ENCODE measurements at places on chromosomes 4 and X. TPM values are rescaled to one million over a fixed set of nuclear protein-coding genes. Genes with fewer than 3 reads are reported as not detected.

The BTK gene
- total RNA-seq = 0.13 TPM

The APELA gene
- not detected for total RNA-seq

The RNF175 gene
- total RNA-seq = not detected

The TMEM33 gene
- 58.5 TPM for total RNA-seq

The IRS4 gene
- not detected for total RNA-seq

DNA sequence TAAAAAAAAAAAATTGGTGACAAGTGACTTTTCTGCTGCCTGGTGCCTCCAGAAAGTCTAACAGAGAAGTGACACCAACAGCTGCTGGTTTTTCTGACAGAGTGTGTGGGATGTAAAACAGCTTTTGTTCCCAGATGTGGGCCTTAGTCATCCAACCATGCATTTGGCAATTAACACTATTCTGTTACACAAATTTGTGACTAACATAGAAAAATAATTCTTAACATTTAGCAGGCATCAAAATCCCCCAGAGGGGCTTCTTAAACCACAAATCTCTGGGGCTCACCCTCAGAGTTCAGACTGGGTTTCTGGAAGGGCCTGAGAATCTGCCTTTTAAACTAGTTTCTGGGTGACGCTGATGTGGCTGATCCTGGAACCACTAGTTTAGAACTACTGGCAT is 100.5 kb upstream of the PCDH7 start:
- H3K27ac ChIP-seq = no peak overlapping the region
- no peaks in the 10 kb centered on the region for H3K27me3 ChIP-seq
- no peak for DNase-seq
- no peak overlapping the region for H3K4me3 ChIP-seq
- H3K4me1 ChIP-seq = no peaks in the 10 kb centered on the region

DNA sequence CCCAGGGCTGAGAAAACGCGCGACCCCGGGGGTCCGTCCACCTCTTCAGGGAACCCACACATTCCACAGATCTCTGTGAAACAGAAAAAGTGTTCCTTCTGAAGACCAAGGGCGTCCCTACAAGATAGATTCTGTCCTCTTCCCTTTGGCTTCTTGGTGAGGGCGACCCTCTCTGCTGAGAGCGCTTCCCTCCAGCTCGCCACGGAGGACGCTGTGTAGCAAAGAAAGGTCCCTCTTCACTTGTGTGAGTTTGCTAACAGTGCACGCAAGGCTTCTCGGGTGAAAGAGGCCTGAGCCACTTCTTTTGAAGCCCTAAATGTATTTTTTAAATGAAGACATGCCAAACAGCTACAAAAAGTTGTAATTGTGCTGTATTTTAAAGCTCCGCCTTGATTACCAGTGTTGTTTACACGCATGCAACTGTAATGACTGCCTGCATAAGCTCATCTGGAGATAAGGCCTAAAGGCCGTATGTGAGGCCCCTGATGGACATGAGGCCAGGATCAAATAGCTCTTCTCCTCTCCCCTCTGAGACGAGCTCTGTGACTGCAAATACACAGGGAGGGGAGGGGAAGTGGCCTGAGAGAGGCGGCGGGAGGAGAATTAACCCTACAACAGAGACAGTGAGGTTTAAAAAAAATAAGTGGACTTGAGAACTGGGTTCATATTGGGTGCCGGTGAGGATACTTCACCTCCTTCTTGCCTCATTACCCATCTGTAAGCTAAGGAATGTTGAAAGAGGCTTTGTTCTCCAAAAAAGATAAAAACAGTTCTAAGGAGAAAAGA is 95.5 kb downstream of the SOWAHB start:
- no peaks in the 10 kb centered on the region for H3K27me3 ChIP-seq
- H3K4me3 ChIP-seq = no peak overlapping the region
- no peak overlapping the region for H3K27ac ChIP-seq

DNA sequence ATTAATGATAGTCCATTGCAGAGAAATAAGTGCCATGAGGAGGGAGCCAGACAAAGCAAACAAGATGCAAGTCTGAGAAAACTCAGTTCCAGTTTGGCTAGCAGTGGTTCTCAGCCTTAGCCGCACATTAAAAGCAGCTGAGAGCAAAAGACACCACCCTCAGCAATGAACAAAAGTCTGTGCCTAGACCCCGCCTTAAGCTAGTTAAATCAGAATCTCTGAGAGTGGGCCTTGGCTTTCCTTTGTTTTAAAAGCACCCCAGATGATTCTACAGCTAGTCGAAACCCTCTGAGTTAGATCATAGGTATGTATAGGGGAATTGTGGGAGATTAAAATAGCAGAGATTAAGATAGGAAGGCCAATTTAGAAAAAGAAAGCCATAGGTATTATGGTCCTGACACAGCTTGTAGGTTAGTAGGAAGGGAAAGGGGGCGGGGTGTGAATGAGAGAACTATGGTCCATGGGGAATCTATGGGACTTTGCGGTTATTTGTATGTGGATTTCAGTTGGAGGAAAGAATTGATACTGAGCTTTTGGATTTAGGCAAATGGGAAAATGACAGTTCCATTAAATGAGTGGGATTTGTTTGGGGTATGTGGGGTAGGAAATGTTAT is 12.0 kb downstream of the SPRY1 start:
- H3K27me3 ChIP-seq = no peaks in the 10 kb centered on the region
- H3K4me3 ChIP-seq = no peak overlapping the region
- no peak overlapping the region for H3K27ac ChIP-seq
- no peaks in the 10 kb centered on the region for H3K36me3 ChIP-seq
- DNase-seq = no peak

GRCh38 chr4:153087671-153088194 is 116.5 kb upstream of the TRIM2 start:
- H3K4me3 ChIP-seq = no peak overlapping the region
- peaks cover 7% of the 10 kb centered on the region for H3K27me3 ChIP-seq
- no peak overlapping the region for H3K27ac ChIP-seq
- H3K36me3 ChIP-seq = no peaks in the 10 kb centered on the region

DNA sequence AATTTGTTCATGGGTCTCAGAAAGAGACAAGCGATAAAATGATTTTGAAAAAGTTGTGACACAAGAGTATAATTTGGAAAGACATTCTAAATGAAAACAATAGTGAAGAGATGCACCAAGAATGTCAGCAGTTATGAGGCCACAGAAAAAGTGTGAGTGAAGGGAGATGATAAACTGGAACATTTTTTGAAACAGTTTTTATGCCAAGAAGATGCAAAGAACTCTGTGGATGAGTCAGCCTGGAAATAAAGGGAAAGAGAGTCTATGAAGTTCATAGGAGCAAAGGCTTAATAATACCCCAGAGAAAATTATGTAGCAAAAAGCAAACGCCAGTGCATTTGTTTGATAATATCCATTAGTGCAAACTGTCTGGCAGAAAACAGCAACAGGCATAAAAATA is 188.4 kb upstream of the TBC1D9 start:
- no peaks in the 10 kb centered on the region for H3K27me3 ChIP-seq
- H3K4me1 ChIP-seq = peaks cover 4% of the 10 kb centered on the region
- no peaks in the 10 kb centered on the region for H3K36me3 ChIP-seq
- H3K4me3 ChIP-seq = no peak overlapping the region
- no peak overlapping the region for H3K27ac ChIP-seq

DNA sequence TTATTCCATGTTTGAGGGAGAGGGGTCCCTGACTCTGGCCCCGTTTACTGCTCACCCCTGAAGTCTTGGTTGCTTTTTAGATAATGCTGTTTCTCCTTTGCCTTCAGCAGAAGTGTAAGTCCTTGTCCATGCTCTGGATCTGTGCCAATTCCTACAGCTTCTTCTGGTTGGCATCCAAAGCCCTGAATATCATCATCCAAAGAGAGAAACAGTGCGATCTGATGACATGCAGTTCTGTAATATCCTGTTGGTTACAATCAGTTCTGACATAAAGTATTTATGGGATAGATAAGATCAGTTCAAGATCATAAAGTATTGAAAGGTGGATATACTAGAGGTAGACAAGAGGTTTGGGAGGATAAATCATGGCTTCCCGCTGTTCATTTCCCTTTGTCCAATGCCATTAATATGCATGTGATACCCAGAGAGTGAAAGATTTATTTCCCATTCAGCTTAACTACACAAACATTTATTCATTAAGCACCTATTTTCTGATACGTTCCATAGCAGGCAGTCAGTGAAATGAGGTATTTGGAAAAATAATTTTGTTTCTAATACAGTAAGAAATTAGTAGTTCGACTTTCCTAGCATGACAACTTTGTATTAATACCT is 53.2 kb upstream of the TMEM150C start:
- H3K27ac ChIP-seq = no peak overlapping the region
- H3K4me1 ChIP-seq = no peaks in the 10 kb centered on the region
- peaks cover 13% of the 10 kb centered on the region for H3K27me3 ChIP-seq
- no peaks in the 10 kb centered on the region for H3K36me3 ChIP-seq
- H3K4me3 ChIP-seq = no peak overlapping the region
- DNase-seq = no peak

- H3K36me3 ChIP-seq = no peaks in the 10 kb centered on the region
- DNase-seq = no peak
Observed at GRCh38 chr4:33072298-33073089, 2352.3 kb downstream of the PCDH7 start.

DNA sequence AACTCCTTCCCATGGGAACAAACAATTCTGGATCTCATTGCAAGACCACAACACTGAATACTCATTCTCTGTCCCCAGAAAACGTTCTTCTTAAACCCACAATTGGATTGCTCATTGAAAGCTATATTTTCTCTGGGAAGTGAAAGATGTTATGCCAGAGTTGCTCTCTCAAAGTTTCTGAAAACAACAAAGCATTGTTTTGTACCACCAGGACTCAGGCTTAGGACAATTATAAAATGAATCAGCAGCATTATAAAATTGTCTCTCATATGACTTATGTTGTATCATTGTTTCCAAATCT is 26.5 kb downstream of the TFDP3 start:
- H3K4me1 ChIP-seq = no peaks in the 10 kb centered on the region
- DNase-seq = no peak
- H3K4me3 ChIP-seq = no peak overlapping the region
- no peaks in the 10 kb centered on the region for H3K27me3 ChIP-seq
- no peak overlapping the region for H3K27ac ChIP-seq

DNA sequence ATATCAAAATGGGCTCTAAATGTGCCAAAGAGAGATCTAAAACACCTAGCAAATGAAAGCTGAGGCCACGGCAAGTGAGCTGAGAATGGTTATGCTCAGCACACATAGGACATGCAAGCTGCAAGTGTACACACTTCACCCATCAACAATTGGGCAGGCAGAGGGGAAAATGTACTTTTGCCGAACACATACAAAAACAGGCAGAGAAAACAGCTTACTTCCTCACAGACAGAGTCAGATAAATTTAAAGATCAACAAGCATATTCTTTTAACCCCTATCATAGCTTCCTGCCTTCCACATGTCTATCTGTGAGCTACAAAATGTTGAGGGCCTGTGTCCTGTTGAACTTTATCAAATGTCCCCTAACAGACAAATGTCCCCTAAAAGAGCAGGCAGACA is 60.3 kb downstream of the SH3KBP1 start:
- peak; percentile 26 for DNase-seq
- no peaks in the 10 kb centered on the region for H3K36me3 ChIP-seq
- no peak overlapping the region for H3K4me3 ChIP-seq
- no peaks in the 10 kb centered on the region for H3K4me1 ChIP-seq
- H3K27ac ChIP-seq = no peak overlapping the region

DNA sequence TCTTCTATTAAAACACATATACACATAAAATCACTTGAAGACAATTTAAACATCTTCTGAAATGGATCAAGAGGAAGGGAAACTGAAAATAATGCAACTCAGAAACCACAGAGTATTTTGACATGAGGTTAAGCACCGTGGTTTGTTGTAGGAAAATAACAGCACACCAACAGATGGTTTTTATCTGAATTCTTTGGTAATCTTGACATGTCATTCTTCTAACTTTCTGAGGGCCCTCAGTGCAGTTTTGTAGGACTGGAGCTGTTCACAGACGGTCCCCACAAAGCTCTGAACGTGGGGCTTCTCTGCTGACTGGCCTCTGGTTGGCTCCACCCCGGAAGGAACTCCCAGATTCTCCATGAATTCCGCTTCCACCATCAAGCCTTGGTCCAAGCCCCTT is 16.0 kb upstream of the TLR8 start:
- H3K4me3 ChIP-seq = no peak overlapping the region
- no peak overlapping the region for H3K27ac ChIP-seq
- no peaks in the 10 kb centered on the region for H3K4me1 ChIP-seq
- no peaks in the 10 kb centered on the region for H3K27me3 ChIP-seq

- no peak overlapping the region for H3K27ac ChIP-seq
- H3K36me3 ChIP-seq = no peaks in the 10 kb centered on the region
- H3K4me3 ChIP-seq = peak overlapping the region; percentile 18
- peak; percentile 49 for DNase-seq
- peaks cover 10% of the 10 kb centered on the region for H3K4me1 ChIP-seq
Observed at GRCh38 chr4:112523008-112523721, 7.2 kb upstream of the NEUROG2 start.

GRCh38 chrX:9317176-9317575 is 147.7 kb upstream of the TBL1X start:
- no peaks in the 10 kb centered on the region for H3K36me3 ChIP-seq
- no peak for DNase-seq
- peaks cover 6% of the 10 kb centered on the region for H3K4me1 ChIP-seq
- no peak overlapping the region for H3K4me3 ChIP-seq
- H3K27ac ChIP-seq = no peak overlapping the region
- no peaks in the 10 kb centered on the region for H3K27me3 ChIP-seq

DNA sequence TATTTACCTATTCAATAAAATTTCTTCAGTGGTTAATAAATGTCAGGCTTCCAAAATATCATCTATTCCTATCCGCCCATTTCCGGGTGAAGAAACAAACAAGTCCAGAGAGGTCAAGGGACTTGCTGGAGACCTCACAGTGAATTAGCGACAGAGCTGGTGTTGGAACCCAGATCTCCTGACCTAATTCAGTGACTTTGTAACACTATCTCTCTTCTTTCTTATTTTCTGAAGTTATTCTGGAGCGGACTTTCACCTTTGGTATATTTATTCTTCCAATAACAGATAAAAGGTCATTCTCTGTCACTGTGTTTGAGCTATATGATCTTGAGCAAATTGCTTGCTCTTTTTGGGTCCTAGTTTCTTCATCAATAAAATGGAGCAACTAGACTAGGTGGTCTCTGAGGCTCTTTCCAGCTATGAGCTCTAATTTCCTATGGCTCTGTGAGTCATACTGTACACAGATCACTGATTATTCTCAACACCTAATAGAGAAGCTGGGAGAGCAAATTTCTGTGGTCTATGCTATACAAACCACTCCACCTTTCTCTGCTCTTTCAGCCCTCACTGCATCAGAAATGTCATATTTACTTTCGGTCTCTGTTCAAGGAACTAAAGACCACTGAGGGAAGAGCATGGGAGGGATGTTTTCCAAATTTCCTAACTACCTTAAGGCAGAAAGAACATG is 113.2 kb upstream of the IGSF1 start:
- no peaks in the 10 kb centered on the region for H3K27me3 ChIP-seq
- no peak overlapping the region for H3K4me3 ChIP-seq
- no peak overlapping the region for H3K27ac ChIP-seq
- H3K4me1 ChIP-seq = no peaks in the 10 kb centered on the region
- no peaks in the 10 kb centered on the region for H3K36me3 ChIP-seq

GRCh38 chrX:69133921-69134542 is 31.2 kb downstream of the PJA1 start:
- H3K4me1 ChIP-seq = no peaks in the 10 kb centered on the region
- no peaks in the 10 kb centered on the region for H3K36me3 ChIP-seq
- DNase-seq = peak; percentile 30
- no peak overlapping the region for H3K4me3 ChIP-seq

GRCh38 chrX:37367946-37368345 is 18.8 kb downstream of the PRRG1 start:
- H3K27ac ChIP-seq = no peak overlapping the region
- DNase-seq = peak; percentile 60
- no peaks in the 10 kb centered on the region for H3K27me3 ChIP-seq

Measured in endothelial cell of umbilical vein (primary cell).